ENCODE measurements at places on chromosomes 7 and 10.

- no peak for DNase-seq
These were observed 70.6 kb downstream of the CALD1 start for GRCh38 chr7:134850066-134850465.

DNA sequence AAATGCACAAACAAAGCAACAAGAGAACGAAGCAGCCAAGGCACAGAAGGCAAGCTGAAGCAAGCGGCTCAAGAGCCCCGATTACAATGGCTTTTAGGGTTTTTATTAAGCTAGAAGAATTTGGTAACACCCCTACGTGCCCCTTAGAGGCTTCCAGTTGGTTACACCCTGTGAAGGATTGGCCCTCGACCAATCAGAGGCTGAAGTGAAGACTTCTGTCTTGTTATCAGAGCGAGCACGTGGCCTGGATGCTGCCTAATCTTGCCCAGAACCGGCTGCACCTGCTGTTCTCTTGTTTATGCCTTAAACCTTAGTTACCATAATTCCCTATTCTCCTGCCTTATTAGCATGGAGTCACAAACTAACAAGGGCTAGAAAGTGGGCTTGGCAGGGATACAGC, 21.4 kb downstream of the KCNK18 start:
- DNase-seq: no peak

- no peak for DNase-seq
These were observed 31.0 kb upstream of the ABCB4 start for GRCh38 chr7:87506246-87507180.

DNA sequence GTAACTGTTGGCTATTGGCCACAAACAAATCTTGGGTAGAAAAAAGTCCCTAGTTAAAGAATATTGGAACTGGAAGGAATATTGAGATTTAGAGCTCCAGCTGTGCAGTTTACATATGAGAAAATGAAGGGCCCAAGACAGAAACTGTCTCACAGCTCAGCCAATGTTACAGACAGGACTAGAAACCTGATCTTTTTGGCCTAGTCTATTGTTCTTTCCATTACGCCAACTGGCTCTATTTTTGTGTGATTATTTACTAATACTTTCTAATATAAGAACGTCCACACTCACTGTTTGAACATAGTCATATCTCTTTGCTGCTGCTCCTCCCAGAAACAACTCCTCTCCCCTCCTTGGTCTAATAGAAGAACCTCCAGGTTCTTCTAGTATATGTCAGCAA, 1.2 kb downstream of the WEE2 start:
- DNase-seq: no peak

GRCh38 chr7:98479318-98479717, 78.4 kb upstream of the BAIAP2L1 start:
- DNase-seq: no peak

DNA sequence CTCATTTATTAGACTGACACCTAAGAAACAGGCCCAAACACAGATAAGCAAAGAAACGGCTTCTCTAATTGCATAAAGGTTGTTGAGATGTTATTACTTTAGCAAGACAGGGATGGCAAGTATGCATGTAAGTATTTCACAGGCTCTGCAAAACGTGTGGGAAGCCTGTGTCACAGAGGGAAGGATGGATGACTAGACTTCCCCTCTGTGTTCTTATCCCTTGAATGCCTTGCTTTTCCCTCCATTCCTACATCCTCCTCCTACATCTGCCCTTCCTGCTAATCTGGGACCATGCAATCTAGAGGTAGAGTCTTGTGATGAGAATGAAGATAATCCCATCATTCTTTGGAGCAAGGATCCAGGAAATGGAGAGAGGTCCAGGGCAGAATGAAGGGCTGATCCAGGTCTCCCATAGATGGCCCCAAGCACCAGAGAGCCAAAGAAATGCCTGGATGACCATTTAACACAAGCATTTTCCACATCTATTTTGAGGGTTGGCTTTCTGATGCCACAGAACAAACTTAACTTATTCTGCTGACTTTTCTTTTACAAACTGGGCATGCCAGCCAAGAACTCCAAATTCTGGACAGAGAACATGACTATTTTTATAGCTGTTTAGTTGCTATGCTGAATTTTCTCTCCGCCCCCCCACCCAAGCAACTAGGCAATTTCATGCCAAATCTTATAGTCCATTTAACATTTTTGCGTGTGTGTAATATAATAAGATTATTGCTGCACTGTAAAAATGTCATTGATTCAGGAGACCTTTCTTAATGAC, 48.1 kb downstream of the NRP1 start:
- DNase-seq: no peak

DNA sequence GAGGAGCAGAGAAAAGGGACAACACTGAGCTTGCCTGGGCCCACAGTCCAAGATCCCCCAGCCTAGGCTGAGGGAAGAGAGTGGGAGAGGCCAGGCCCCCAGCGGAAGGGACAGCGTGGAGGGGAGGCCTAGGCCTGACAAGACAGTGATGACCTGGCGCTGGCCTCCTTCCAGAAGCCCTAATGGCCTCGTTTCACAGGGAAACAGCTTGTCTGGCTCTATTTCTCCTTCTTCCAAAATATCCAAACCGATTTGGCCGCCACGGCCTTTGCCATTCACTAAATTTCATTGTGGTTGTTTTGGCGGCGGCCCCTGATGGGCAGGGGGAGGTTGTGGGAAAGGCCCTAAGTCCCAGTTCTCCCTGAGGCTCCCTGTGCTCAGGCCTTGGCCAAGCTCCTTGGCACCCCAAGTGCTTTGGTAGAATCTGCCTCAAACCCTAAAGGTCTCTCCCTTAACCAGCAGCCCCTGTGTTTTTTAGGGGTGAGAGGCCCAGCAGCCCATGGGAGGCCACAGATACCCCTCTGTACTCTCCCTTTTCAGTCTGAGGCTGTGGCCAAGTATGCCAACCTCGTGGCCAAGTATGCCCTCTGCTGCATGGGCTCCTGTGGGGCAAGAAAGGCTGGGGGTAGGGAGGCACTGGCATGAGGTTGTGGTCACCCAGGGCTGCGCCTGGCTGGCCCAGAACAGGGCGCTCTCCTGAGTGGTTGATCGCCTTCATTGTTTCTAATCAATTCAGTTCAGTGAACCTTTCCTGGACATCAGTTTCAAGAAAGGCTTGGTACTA, 37.3 kb downstream of the PAX2 start:
- no peak for DNase-seq

GRCh38 chr10:108338146-108338545, 1173.6 kb upstream of the SORCS1 start:
- DNase-seq: no peak

DNA sequence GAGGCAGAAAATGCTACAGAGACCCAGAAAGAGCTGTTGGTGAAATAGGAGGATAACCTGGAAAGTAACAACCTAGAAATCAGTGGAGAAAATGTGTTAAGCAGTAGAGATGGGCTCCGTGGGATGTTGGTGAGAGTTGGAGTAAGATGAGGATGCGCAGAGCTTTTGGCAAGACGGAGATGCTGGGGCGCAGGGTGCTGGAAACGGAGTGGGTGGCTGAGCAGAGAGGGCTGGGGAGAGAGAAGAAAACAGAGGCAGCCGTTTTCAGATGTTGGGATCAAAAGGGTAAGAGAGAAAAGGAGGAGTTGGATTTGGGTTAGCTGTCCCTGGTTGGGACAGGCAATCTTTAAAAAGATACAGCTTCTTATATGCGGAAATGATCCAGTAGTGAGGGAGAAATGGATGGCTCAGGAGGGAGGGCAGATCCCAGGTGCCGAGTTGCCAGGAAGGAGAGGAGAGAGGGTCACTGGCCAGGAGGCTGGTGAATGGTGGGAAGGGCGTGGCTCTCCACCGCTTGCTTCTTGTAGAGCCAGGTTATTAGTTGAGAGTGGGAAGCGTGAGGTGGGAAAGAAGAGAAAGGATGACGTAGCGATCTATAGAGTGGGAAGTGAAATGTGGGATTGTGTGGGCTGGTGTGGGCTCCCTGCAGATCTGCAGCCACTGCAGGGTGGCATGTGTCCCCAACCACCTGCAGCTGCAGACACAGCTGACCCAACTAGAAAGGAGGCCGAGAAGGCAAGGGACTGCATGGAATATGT, 182.2 kb upstream of the SVIL start:
- DNase-seq: no peak

DNA sequence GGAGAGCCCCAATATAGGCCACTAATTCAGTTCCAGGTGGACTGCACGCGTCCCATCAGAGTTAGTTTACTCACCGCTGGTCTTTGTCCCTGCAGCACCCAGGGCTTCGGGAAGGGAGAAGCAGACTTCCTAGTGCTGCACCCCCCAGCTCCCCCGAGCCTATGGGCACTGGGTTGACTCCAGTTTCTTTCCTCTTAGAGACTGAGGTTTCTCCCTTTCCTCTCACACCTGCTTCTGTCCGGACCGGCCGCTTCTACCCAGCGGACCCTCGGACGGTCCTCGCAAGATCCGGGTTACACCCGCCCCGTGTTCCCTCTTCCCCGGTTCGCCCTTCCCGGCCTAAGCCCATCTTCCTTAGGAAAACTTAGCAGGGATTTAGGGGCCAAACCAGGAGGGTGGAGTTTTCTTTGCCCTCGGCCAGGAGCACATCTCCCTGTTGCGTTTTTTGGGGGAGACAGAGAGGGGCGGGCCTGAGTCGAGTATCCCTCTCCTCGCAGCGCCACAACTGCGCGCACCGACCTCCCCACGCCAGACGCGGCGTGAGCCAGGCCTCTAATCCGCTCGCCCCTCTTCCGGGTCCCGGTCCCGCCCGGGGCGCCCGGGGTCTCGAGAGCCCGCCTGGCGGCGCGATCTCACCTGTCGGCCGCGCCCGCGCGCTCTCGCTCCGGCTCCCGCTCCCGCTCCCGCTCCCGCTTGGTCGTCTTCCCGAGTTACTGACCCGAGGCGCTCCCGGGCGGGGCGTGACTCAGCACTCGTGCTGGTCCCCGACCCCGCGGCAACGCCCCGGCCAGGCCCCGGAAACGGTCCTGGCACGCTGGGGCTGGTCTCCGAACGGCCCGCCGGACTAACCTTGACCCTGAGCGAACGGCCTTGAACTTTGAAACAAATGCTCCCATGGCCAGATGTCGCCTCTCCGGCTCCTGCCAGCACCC, at the start of gene AIFM2:
TSS of gene AIFM2 (minus strand) at position 728 of the 932 bp plus-strand sequence. CDS start 8,741 bp downstream, outside the sequence.
- no peak for DNase-seq

- no peak for DNase-seq
These were observed 1013.1 kb downstream of the KCNMA1 start for GRCh38 chr10:76624470-76624869.

GRCh38 chr7:98366562-98366938, 34.3 kb downstream of the BAIAP2L1 start:
- DNase-seq: no peak

DNA sequence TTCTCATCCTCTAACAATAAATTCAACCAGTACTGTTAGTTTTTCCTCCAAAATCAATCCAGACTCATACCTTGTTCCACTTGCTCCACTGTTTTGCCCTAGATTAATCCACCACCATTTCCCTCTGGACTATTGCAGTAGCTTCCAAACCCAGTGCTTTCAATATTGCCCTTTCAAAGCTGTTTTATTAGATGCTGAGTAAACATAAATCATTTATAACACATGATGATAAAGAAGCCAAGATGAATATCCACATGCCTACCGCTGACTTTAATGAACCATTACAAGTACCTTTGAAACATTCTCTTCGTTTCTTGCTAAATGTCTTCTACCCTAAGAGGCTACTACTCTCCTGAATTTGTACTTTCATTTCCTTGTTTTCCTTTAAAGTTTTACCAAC, 174.2 kb upstream of the FAM171A1 start:
- no peak for DNase-seq

DNA sequence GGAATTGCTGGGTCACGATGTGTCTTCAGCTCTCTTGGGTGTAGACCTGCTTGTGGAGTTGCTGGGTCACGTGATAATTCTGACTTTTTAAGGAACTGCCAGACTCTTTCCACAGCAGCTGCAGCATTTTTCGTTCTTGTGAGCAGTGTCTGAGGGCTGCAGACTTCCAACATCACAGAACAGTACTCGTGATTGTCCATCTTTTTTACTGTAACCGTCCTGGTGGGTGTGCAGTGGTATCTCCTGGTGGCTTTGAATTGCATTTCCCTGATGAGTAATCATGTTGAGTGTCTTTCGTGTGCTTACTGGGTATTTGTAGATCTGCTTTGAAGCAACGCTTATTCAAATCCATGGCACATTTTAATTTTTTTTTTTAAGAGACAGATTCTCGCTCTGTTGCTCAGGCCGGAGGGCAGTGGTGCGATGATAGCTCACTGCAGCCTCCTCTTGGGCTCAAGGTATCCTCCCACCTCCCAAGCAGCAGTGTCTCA, 22.7 kb downstream of the INPP5A start:
- DNase-seq: no peak

DNA sequence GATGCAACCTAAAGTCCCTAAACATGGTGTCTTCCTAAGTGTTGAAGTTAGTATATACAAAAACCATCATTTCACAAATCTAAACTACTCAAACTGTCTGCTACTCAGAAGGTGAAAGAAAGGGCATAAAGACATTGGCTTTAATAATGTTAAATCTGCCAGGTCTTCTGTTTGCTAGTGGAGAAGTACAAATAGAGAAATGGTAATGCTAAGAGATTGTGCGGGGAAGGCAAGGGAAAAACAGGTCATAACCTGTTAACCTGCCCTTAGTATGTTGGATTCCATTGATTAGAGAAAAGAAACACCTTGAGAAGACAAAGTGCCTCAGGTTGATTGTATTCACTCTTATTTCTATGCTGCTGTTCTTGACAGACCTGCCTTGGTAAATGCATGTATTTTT, 80.3 kb downstream of the CALD1 start:
- no peak for DNase-seq

DNA sequence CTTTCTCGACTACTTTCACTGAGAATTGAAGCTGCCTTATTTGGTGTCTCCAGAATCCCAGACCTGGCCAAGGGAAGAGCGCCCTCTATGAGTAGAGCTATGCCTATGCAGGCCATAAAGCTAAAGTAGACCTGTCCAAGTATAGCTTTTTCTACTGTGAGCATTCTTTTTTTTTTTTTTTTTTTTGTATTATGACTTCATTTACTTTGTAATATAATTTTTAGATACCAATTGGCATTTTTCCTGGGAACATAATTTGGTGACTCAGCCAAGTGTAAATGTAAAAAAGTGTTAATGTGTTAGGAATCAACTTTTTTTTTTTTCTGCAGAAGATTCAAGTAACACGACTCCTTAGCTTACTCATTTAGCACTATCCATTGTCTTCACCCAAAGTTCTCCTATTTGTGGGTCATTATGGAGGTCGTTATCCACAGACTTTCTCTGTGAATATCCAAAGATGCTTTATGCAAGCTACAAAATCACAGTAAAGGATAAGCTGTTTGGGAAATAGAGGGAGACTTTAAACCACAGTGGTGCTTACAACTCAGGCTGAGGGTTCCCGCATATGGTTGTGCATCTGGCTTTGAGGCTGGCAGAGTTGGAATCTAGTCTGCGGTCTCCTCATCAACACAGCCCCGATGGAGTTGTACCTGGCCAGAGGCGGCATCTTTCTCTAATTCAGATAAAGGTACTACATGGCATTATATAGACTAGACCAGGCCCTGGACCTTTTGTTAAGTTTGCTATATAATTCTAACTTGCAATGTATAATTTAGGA, 1040.2 kb upstream of the SORCS1 start:
- DNase-seq: no peak

GRCh38 chr7:1536743-1537534, 6.4 kb downstream of the MAFK start:
- no peak for DNase-seq

GRCh38 chr7:49520951-49521350, 252.5 kb upstream of the VWC2 start:
- no peak for DNase-seq

- no peak for DNase-seq
These were observed 9.1 kb upstream of the STX1A start for GRCh38 chr7:73728551-73728950.
